ENCODE measurements at places on chromosomes 7 and 10.

DNA sequence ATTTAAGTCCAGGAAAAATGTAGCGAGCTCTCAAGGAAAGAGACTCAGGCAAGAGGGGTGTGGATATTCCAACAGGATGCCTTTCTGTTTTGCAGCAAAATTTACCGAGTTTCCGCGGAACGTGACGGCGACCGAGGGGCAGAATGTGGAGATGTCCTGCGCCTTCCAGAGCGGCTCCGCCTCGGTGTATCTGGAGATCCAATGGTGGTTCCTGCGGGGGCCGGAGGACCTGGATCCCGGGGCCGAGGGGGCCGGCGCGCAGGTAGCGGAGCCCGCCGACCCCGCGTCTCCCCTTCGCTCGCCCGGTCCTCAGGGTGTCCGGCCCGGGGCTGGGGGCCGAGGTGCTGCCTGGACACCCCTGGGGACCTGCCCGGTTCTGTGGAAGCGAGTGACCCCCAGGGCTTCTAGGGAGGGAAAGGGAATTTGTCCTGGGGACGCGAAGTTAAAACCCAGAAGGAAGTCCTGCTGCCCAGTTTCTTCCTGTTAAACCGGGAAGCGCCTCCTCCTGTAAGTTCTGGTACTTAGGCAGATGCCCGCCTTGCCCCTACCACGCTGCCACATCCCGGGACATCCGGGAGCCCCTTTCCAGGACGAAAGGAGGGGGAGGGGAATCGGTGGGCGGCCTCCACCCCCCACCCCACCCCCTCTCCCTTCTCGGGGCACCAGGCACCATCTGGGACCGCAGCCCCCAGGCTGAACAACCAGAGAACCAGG, 2.5 kb downstream of the VSTM2A start:
- no peak for DNase-seq

DNA sequence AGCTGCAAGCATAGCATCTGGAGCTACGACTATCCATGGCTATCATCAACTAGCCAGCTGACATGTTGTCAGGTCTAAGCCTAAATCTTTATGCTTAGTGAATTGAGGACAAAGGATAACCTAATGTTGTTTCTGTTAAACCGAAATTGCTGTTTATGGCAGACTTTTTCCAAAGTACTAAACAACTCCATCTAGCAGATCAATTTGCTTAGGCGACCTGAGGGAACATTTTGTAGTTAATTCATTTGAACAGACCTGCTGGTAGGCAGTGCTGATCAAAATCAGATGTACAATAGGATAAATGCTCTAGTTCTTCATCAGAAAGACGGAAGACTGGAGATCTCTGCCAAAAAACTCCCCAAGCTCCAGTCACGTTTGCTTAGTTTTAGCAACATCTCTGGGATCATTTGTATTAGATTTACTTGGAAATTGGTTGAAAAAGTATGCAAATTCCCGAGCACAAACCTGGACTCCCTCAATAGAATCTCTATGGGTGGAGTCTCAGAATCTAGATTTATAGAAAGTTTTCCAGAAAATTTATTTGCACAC, 301.6 kb upstream of the NRP1 start:
- no peak for DNase-seq

- DNase-seq: no peak
These were observed 99.9 kb downstream of the CTBP2 start for GRCh38 chr10:125060482-125060825.

DNA sequence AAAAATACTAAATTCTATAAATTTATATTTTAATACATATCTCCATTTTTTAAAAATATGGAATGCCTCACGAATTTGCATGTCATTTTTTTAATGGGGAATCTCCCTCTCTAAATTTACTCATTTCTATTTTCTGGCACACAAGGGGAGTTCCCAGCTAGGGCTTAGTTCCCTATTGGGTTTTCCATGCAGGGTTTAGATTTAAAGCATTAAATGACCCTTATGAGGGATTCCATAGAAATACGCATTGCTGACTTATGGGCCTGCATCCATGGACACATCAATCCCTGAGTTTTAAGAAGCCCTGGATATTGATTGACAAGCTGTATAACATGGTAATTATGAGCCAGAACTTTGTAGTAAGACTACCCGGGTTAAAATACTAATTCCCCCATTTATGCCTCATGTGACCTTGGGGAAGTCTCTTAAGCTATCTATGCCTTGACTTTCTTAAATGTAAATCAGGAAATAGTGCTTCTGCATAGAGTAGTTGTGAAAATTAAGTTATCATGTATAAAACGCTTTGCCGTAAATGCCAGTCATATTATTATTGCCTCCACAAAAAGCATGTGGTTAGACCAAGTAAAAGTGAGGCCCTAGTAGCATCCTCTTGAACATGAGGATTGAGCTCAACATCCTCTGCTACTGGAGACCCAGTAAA, 78.8 kb upstream of the ANKRD1 start:
- no peak for DNase-seq

DNA sequence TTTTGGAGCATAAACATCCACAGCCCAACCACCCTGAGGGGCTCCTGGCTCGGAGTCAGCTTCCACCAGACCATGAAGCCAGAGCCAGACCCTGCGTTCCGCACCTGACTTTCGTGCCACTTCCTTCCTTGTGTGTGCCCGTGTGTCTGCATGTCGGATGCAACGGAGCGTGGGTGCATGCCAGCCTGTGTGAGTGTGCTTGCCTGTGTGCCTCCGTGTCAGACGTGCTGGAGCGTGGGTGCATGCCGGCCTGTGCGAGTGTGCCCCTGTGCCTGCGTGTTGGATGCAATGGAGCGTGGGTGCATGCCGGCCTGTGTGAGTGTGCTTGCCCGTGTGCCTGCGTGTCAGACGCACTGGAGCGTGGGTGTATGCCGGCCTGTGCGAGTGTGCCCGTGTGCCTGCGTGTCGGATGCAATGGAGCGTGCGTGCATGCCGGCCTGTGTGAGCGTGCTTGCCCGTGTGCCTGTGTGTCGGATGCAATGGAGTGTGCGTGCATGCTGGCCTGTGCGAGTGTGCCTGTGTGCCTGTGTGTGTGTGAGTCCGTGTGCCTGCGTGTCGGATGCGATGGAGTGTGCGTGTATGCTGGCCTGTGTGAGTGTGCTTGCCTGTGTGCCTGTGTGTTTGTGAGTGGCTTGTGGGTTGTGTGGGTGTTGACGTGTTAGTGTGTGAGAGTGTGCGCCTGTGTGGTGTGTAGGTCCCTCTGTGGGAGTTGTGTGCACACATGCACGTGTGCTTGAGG, 28.1 kb upstream of the KNDC1 start:
- DNase-seq: no peak

DNA sequence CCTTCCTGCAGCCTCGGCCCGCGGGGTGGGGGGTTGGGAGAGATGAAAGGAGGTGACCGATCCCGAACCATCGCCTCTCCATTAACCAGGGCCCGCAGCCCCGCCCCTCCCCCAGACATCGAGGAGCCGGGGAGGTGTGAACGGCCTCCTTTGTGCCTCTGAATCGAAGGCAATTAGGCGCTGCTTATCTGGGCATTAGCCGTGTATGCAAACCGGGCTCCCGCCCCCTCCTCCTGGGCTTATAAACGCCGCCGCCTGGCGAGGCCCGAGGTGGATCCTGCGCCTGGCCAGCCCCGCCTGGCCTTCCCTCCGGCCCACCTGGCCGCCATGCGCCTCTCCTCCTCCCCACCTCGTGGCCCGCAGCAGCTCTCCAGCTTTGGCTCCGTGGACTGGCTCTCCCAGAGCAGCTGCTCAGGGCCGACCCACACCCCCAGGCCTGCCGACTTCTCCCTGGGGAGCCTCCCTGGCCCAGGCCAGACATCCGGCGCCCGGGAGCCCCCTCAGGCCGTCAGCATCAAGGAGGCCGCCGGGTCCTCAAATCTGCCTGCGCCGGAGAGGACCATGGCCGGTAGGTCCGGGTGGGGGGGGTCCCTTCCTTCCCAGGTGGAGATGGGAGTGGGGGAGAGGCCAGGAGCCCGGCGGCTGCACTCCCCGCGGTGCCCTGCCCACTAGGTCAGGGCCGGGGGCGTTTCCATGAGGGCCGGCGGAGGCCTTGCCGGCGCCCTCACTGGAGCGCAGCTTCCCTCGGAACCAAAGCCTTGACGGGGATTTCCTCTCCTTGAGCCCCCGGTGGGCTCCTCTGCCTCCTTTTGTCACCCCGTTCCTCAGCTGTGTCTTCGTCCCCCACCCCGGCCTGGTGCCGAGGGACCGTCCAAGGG, at the start of gene VENTX:
TSS of gene VENTX (plus strand) at position 268 of the 878 bp plus-strand sequence. CDS start at position 328, 60 bp downstream.
- no peak for DNase-seq

GRCh38 chr10:125114761-125115391, 45.5 kb downstream of the CTBP2 start:
- DNase-seq: no peak

DNA sequence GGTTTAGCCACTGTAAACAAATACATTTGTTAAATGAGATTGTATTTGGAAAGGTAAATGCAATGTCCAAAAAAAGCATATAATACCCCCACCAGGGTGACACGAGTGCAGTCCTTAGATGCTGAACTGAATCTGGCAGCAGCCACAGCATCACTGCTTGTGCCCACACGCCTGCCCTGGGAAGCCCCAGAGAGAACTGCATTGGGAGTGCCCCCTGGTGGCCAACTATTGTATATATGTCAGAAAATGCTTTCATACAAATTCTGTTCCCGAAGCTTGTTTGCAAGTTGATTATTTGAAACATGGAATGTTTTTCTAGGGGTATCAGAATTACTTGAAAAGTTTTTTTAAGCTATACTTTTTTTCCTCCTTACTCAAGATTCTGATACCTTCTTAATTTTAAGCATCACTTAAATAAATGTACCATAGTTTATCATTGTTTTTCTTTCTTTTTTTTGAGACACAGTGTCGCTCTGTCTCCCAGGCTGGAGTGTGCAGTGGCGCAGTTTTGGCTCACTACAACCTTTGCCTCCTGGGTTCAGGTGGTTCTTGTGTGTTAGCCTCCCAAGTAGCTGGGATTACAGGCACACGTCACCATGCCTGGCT, 50.1 kb downstream of the LANCL2 start:
- peak; percentile 56 for DNase-seq

DNA sequence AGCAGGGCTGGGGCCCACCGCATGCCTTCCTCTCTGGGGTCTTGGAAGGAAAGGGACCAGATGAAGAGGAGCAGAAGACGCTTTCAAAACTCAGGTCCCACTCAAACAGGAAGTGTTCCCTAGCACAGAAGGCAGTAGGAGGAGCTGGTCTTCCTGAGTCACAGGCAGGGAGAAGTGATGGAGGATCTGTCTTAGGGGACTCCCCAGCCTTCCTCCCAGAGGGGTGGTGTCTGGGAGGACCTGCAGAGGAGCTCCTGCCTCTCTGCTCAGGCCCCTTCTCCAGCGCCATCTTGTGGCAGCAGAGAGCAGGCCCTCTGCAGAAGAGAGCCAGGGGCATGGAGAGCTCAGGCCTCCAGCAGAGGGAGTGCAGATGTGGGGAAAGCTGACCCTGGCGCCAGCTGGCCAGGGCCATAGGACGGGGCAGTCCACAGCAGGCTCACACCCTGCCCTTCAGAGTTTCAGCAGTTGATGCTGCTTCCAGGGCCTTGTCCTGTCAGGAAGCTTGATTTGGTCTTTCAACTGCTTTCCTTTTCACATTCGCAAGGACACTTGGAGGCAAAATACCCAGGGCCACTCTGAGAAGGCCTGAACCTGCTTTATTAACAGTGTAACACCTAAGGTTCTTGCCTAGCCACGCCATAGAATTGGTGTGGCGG, 62.2 kb upstream of the TARP start:
- DNase-seq: peak; percentile 50

DNA sequence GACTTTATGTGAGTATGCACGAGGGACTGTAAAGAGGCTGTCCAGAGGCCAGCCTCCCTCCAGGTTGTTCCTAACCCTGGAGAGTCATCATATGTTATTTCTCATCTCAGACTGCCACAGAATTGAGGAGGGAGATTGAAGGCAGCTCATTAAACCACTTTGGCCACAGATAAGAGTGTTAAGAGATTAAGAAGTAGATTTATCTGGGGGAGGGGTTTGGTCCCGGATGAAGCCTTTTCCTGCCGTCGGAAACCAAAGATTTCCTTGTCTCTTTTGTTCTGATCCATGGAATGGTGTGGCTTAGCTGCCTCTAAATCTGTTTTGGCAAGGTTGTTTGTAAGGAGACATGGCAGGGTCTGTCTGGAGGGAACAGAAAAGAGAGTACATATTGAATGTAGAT, 338.8 kb downstream of the AUTS2 start:
- no peak for DNase-seq

- DNase-seq: no peak
These were observed 60.6 kb upstream of the LAMB1 start for GRCh38 chr7:108063520-108063933.

GRCh38 chr10:396535-397220, 261.4 kb downstream of the ZMYND11 start:
- no peak for DNase-seq

DNA sequence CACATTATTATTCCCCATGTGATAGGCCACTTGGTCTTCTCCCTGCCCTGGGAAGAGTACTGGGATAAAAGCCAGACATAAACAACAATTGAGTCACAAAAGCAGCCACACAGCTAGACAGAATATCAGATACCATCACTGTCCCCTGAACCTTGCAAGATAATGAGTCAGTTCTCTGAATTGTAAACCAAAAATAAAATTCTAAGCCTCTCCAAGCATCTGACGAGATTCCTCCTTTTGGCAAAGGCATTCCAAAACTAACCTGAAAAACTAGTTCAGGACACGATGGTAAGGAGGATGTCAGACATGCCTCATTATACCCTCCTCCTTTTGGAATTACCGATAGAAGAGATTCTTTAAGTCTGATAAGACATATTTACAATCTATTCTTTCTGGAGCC, 450.7 kb downstream of the HTR7 start:
- no peak for DNase-seq

DNA sequence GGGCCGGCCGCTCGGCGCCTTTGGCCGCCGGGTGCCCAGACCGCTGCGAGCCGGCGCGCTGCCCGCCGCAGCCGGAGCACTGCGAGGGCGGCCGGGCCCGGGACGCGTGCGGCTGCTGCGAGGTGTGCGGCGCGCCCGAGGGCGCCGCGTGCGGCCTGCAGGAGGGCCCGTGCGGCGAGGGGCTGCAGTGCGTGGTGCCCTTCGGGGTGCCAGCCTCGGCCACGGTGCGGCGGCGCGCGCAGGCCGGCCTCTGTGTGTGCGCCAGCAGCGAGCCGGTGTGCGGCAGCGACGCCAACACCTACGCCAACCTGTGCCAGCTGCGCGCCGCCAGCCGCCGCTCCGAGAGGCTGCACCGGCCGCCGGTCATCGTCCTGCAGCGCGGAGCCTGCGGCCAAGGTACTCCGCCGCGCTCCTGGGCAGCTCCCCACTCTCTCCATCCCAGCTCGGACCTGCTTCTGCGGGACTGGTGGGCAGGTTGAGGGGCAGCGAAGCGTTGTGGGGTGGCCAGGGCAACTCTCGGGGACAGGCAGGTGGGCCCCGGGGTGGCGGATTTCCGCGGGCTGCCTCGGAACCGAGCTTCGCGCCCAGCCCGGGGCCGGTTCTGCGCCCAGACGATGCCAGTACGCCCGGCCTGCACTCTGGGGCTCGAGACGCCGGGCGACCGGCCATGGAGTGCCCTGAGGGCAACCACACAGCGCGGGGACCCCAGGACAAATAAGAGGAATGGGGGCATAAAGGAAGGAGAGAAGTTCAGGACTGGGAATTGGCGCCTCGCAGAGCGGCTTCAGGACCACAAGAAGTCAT, 578 bp downstream of the HTRA1 start:
- DNase-seq: no peak

Data from stimulated activated CD8-positive, alpha-beta memory T cell treated with anti-CD3 and anti-CD28 coated beads, Interleukin-4, amount 100 ng/mL, for 4 hours (primary cell).